ENCODE measurements at places on chromosomes 16 and 17.

DNA sequence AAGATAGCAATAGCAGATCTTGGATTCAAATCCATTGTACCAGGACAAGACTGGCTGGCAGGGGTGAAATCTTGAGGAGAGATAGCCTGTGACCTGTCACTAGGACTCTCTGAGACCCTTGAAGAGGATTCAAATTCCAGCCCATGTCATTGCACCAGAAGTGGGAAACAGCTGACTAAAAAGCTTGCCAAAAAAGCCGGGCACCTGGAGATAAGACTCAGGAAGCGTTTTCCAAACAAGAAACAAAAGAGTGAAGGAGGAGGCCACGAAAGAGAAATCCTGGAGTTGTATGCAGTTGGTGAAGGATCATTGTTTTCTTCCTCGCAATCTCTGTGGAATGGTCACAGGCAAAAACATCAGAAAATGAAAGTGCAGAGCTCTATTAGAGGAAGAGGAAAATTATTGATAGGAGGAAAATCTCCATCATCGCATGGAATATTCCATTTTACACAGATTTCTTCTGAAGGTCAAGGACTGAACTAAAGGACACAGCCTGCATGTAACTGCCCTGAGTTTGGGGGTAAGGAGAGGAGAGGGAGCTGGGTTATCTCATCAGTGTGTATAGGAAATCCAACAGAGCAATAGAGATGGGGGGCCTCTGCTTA, 9.0 kb upstream of the WSB1 start:
- no peak for DNase-seq

DNA sequence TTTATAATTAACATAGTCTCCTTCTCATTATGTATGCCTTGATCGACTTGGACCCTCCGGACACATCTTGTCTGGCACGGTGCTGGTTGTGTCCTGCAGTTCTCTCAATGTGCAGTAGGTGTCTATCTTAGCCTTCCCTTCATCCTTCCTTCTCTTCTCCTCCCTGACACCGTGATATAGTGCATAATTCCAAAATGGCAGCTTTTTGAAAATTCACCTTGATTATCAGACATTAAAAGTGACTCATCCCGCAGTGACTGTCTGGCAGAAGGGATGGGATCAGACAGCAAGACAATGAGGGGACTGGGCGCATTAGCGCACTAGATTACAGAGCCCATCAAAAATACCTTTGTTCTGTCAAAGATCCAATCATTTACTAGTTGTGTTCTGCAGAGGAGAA, 70.0 kb upstream of the PMFBP1 start:
- no peak for DNase-seq

DNA sequence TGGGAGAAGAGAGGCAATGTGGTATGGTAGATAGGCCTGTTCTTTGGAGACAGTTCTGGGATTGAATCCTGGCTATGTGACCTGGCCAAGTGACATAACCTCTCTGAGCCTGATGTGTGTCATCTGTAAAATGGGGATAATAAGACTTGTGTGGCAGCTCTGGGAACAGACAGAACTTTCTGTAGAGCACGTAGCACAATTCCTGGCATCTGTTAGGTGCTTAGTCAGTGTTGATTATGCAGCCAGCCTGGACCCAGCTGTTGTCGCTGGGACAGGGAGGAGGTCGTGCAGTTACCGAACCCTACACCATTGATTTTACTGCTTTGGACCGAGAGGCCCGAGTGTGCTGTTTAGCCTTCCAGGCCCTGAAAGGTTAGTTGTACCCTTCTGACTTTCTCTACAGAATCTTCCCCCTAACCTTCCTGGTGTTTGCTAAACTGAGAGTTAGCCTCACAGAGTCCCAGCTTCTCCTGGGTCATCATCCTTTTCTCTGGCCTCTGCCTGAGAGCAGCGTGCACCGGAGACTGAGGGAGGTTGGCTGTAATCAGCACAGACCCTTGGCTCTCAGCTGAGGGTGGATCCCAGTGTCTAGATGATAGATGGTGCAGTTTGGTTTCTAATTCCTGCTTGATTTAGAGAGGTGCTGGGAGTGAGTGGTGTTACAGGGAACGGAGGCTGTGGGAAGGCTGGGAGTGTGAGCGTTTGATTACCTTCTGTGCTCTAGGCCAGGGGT, 31.9 kb downstream of the MSI2 start:
- DNase-seq = no peak

DNA sequence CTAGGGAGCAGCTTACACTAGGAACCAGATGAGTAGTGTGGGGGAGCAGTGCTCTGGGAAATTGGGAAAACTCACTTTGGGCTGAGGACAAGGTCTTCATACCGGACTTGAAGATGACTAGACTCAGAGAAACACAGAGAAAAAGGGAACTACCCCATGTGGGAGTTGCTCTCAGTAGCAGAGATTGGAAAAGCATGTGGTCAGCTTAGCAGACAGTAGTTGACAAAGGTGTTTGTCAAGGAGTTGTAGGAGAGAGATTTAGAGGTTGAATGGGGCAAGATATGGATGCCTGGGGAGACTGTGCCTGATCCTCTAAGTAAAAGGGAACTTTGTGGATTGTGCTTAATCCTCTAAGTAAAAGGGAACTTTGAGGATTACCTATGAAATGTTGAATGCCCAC, 194.5 kb upstream of the COX10 start:
- no peak for DNase-seq

DNA sequence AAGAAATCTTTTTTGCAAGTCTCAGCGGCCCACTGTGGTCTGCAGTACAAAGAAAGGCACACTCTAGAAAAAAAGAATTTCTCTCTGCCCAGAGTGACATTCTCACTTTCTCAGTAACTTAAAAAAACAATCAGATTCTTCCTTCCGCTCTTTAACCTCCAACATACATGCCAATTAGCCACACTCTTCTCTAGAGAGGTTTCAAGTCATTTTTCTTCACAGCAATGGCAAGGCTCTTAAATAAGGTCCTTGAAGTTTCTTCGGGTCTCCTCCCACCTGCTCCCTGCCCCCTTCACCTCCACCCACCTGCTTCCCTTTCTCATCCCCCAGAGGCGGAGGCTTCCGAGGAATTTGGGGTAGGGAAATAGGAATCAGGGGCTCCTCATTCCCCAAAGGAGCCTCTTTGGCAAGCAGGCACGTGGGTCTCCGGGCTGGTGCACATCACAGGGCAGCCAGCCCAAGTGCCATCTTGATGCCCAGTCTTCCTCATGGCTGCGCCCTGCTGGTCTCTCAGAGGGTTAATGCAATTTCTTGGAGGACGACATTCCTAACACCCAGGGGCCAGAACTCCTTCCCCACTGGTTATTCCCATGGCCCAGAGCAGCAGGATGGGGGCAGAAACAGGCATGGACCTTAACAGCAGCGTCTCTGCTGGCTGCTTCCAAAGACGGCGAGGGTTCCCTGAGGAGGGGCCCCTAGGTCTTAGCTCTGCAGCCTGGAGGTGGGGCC, 855 bp upstream of the MEOX1 start:
- no peak for DNase-seq

- no peak for DNase-seq
These were observed 148.2 kb upstream of the GOT2 start for GRCh38 chr16:58882292-58882691.
